Femur (tissue), 1 donor: ENCODE measurements at places on chromosomes 4 and X.

DNA sequence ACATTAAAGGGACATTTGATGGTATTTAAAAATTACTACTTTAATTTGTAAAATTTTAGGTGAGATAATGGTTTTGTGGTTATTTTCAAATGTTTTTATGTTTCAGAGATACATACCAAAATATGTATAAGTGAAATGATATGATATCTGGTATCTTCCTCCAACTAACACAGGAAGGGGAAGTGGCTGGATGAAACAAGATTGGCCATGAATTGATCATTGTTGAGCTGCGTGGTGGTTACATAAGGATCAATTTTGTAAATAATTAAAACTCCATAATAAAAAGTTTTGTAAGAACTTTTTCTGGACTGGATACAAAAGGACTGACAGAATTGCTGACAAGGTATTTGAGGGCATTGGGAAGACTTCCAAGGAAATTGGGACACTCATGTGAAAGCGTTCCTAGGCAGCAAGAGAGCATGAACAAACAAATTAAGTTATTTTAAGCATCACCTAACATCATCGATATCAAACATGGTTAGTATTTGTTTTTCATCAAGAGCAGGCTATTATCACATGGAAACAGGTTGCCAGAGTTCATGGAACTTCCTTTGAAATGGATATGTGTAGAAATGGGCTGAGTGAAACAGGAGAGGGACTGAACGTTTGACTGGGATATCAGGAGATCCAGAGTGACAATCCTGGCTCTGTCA is 4.4 kb upstream of the PGM2 start:
- DNase-seq = no peak

DNA sequence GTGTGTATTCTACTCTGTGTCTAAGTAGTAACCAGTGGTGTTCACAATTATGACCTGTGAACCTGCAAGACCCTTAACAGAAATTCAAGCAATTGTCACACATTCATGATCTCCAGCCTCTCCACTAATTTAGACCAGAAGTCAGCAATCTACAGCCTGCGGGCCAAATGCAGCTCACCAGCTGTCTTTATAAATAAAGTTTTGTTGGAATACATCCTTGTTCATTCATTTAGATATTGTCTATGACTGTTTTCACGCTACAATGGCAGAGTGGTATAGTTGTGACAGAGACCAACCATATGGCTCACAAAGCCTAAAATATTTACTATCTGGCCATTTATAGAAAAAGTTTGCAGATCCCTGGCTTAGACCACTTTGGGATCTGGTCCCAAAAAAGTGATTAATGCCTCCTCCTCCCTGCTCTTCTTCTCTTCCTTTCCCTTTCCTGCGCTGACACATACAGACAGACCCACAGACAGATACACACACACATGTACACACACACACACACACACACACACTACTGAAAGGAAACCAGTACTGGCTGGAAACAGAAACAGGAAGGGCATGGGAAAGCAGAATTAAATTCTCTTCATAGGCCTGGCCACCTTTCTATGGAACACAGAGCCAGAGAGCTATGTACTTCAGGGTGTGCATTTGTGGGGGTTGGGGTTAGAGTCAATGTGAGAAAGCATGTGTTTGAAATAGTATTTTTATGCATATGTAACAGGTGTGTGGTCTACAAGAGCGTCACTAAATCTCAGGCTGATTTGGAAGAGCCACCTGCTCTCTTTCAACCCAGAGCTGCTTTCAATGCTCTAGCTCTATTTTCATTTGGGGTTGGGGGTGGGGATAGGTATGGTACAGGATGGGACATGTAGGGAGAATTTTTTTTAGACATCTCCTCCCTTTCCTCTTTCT is 49.7 kb upstream of the TMEM164 start:
- no peak for DNase-seq

DNA sequence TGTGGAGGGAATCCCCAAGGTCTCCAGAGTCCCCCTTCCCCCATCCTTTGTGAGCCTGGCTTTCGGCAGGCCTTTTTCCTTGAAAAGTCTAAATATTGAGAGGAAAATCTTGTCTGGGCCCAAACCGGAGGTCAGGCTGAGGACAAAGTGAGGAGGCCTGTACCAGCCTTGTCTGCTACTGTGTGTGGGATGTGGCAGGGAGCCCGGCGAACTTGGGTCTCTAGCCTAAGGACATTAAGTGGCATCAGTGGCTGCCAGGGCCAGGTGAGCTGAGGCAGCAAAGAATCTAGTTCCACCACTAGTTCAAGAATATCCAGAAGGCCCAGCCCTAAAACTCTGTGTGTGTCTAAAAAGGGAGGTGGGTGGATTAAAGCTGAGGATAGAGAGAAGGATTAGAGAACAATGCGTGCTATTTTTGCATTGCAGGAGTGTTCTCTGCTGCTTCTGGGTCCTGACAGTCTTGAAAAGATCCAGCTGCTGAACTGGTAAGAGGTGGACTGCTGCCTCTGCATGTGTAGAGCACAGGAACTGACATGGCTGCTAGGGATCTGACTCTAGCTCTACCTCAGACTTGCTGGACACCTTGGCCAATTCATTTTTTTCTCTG is 1.2 kb upstream of the AMER1 start:
- DNase-seq = no peak

DNA sequence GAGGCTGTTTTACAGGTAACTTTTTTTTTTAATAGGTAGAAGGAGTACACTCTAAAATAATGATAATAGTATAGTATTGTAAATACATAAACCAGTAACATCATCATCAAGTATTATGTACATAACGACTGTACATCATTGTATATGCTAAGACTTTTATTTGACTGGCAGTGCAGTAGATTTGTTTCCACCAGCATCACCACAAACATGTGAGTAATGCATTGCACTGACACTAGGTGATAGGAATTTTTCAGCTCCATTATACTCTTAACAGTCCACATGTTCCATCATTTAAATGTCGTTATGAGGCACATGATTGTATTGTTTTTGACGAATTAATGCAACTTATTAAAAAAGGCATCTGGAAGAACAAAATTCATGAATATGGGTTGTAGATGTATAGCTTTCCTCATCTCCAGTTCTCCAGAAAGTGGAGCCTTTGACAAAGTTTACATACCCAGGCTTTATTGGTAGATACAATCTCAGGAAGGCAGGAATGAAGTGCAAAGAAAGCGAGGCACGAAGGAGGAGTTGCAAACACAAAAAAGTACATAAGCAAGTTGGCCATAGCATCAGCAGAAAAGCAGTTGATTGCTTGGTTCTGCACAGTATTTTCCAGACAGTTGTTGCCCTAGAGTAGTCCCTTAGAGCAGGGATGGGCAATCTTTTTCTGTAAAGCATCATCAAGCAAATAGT is 336.9 kb upstream of the NR3C2 start:
- no peak for DNase-seq

- DNase-seq = no peak
Observed at GRCh38 chr4:20870436-20870835, 170.2 kb downstream of the PACRGL start.

GRCh38 chr4:7995135-7995534 is 55.5 kb upstream of the AFAP1 start:
- DNase-seq = no peak

DNA sequence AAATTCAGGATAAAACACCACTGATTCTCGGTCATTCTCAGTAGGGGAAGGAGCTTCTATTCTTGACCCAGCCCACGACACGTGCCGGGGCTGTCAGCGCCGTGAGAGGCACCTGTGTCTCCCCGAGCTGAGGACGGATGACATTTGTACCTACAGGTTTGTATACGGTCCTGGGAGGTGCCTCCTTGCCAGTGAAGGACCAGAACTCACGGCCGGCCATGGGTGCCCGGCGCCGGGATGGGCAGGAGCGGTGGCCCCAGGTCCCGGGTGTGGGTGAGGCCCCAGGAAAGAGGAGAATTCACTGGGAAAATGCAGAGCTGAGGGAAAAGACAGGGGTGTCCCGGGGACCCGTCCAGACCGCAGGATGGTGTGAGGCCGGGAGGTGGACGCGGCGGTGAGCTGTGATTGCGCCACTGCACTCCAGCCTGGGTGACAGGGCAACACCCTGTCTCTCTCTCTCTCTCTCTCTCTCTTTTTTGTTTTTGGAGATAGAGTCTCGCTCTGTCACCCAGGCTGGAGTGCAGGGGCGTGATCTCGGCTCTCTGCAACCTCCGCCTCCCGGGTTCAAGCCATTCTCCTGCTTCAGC is 48.9 kb upstream of the PPP2R3B start:
- no peak for DNase-seq
